ENCODE measurements at places on chromosomes 6 and 20.

DNA sequence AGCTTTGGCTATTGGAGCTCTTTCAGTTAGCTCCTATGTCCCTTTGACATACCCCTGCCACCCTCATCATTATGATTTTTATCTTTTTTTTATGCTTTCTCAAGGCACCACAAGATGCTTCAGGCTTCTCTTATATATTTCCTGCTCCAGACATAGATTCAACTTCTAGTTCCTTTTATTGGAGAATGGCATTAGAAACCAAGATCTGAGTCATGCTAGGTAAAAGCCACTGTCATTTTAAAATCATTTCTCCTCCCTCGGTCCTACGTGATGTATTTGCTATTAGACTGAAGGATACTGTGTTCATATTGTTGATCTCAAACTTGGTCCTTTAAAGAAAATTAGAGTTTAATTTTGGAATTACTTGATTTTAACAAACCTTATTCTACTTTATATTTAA lies 8.3 kb downstream of the TENT5A start:
- no peak for DNase-seq

- no peak for DNase-seq
These were observed 10.8 kb downstream of the SERAC1 start for GRCh38 chr6:158157064-158157764.

DNA sequence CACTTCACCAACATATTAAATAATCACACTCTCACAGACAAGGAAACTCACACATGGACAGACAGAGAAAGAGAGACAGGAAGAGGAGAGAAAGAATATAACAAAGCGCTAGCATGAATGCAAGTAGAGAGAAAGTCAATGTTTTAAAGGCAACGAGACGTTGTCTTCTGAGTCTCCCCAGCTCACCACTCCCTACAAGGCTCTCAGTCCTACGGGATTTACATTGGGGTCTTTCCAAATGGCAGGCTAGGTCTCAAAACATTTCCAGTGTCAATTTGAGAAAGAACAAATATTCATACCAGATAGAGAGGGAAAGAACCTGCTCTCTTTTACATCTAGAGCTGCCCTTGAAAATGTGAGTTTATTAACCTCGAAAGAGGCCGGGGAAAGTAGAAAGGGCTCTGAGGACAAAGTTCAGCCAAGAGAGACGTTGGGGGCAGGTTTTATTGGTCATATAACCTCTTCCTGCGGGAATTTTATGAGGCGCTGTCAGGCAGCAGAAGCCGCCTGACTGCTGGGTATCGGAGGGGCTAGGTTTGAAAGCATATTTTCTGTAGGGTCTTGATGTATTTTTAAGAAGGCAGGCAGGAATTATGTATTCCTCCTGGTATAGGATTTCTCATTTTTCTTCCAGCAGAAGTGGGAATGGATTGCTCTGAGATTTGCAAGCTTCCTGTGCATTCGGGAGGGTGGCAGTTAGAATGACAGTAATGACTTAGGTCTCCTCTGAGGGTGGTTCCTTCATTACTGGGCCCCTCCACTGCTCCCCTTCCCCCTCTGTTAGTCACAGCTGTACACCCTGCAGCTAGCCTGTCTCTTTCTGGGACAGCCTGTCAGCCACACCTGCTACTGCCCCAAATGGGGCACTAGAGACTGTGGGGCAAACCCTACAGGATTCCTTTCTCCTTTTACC lies 34.4 kb upstream of the KIF16B start:
- DNase-seq, result no peak

- DNase-seq, result no peak
These were observed 303.6 kb upstream of the POU3F2 start for GRCh38 chr6:98530732-98531131.

DNA sequence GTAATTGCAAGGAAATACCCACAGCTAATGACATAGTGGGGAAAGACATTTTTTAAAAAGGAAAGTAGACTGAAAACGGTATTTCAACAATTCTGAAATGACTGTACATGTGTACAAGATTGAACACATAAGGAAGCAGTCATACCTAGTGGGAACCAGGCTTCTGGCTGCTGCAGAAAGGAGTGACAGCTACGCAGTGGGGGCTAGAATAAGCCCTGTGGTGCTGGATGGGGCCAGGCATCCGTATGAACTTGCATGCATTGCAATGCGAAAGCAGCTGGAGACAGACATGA lies 54.9 kb upstream of the GPR31 start:
- no peak for DNase-seq

- DNase-seq, result no peak
These were observed 13.3 kb upstream of the PRIM2 start for GRCh38 chr6:57303931-57304681.

GRCh38 chr6:126195625-126196236 lies 144.2 kb upstream of the CENPW start:
- DNase-seq, result no peak

DNA sequence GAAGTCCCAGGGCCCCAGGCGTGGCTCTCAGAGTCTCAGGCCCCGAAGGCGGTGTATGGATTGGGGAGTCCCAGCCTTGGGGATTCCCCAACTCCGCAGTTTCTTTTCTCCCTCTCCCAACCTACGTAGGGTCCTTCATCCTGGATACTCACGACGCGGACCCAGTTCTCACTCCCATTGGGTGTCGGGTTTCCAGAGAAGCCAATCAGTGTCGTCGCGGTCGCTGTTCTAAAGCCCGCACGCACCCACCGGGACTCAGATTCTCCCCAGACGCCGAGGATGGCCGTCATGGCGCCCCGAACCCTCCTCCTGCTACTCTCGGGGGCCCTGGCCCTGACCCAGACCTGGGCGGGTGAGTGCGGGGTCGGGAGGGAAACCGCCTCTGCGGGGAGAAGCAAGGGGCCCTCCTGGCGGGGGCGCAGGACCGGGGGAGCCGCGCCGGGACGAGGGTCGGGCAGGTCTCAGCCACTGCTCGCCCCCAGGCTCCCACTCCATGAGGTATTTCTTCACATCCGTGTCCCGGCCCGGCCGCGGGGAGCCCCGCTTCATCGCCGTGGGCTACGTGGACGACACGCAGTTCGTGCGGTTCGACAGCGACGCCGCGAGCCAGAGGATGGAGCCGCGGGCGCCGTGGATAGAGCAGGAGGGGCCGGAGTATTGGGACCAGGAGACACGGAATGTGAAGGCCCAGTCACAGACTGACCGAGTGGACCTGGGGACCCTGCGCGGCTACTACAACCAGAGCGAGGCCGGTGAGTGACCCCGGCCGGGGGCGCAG lies at the start of gene HLA-A:
Gene HLA-A, plus strand, starts transcription at position 258 of the 778 bp plus-strand sequence. Its CDS starts 22 bp downstream, at position 280.
- peak; percentile 95 for DNase-seq

DNA sequence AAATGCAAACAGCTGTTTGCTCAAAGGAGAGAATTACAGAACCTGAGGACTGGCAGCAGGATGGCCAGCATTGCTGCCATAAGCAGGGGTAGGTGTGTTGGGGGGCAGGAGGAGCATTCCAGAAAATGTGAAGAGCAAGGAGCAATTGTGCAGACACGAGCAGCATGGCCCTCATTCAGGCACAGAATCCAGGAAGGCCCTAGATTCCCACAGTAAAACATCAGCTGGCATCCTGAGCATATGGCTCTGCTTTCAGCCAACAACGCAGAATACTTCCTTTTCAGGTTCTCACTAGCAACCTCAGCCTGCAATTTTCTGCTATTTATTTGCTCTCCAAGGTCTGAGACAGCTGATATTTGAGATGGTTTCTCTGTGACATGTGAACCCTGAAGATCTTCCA lies 243.4 kb upstream of the POU3F2 start:
- DNase-seq, result no peak

DNA sequence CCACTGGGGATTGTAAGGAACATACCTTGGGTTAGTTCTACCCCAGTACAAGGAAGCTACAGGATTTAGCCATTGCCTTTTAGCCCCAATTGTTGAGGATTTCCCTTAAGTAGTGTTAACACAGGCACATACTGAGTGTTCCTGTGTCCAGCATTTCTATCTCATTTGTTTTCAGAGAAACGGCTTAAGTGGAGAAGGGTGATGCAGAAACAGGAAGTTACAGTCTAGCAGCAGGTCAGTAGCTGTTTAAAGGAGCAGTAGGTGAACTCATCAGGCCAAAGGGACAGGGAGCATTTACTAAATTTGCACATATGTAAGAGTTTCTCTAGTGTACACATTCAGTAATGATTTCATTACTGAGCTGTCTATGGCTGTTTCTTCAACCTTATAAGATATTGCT lies 644.2 kb upstream of the GJE1 start:
- DNase-seq, result no peak

- no peak for DNase-seq
These were observed 15.3 kb upstream of the NKAIN2 start for GRCh38 chr6:123788319-123788718.

GRCh38 chr20:33441142-33441955 lies 2.2 kb downstream of the SNTA1 start:
- DNase-seq, result no peak

DNA sequence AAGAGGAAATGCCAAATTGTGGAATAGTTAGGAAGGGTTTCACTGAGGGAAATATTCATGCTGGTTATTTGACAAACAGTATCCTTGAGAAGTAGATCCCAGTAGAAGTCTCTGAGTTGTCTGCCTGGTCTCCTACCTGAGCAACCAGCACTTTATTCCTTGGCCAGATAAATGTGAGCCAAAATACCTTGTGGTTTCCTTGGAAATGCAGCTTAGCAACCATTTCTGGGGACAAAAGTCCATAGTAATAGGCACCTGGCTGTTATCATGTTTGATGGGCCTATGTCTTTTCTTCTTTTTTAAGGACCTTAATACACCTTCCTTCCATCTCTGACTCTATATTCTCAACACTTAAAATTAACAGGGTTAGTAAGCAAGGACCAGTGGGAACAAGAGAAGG lies 217.1 kb upstream of the MARCKS start:
- no peak for DNase-seq

- DNase-seq, result no peak
These were observed 45.9 kb upstream of the FRMD1 start for GRCh38 chr6:168124921-168125320.

- DNase-seq, result no peak
These were observed 133.0 kb downstream of the JARID2 start for GRCh38 chr6:15378866-15379265.

DNA sequence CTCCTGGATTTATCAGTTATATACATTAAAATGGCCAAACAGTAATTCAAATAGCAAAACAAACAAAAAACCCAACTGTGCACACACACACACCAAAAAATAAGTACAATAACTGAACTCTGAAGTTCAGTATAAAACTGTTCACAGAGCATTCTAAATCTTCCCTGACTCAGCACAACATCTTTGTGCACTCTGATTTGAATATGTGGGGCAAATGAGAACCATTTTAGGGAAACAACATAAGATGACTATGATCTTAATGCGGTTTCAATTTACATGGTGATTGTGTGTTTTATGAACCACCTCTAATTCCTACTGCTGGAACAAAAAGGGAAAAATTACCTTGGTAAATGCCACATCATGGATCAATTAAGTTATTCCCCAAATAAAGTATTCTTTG lies 41.7 kb downstream of the PLAGL1 start:
- DNase-seq, result no peak

GRCh38 chr6:75609639-75610590 lies 8.2 kb downstream of the SENP6 start:
- no peak for DNase-seq

DNA sequence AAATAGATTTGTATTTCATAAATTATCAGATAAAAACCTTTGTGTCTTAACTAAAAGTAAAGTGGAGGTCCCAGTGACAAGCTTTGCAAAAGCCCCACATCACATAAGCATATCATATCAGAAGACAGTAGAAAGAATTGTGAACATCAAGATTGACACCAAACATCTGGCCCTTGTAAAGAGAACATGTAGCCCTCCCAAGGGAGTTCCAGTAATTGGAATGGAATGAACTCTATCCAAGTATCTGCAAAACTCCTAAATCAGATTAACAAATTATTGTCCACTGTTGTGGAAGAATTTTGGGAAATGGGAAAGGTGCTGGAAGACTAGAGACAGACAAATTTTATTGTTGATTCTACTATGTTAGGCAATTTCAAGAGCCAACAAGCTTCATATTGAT lies 268.8 kb downstream of the KCNQ5 start:
- DNase-seq, result no peak

GRCh38 chr20:57922706-57923105 lies 212.9 kb upstream of the PMEPA1 start:
- no peak for DNase-seq

- DNase-seq, result no peak
These were observed 7.3 kb downstream of the ZC3H12D start for GRCh38 chr6:149477544-149477943.

DNA sequence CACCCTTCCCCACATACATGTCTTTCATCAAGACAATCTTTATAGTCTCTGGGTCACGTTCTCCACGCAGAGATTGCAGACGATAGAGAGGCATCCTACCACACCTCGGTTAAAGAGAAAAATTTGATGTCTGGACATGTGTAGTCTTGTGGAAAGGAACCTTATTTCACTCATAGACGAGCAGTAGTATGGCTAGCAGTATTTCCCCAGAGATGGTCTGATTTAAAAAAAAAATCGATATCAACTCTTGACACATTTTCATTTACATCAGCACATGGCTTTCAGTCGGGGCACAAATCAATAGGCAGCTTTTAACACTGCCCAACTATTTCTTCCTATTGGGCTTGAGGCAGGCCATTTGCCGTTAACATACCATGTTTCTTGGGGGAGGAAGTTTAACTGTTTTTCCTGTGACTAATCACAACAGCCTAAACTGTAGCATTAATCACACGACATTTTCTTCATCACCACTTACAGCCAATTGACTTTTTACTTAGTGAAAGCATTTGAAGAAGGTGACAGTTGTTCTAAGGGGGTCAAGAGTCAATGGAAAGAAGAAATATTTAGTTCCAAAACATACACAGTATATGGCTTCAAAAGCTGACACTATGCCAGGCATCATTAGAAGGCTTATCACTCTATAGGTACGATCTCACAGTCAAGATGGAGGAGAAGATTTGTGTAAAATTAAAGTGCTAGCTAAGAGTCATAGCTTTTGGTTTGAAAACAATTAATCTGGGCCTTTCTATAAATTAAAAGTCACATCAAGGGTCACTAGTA lies 129.5 kb upstream of the HDAC2 start:
- DNase-seq, result no peak

- no peak for DNase-seq
These were observed 32.3 kb upstream of the SULF2 start for GRCh38 chr20:47817573-47817972.

- no peak for DNase-seq
These were observed 140 bp downstream of the ADA start for GRCh38 chr20:44651434-44651683.

DNA sequence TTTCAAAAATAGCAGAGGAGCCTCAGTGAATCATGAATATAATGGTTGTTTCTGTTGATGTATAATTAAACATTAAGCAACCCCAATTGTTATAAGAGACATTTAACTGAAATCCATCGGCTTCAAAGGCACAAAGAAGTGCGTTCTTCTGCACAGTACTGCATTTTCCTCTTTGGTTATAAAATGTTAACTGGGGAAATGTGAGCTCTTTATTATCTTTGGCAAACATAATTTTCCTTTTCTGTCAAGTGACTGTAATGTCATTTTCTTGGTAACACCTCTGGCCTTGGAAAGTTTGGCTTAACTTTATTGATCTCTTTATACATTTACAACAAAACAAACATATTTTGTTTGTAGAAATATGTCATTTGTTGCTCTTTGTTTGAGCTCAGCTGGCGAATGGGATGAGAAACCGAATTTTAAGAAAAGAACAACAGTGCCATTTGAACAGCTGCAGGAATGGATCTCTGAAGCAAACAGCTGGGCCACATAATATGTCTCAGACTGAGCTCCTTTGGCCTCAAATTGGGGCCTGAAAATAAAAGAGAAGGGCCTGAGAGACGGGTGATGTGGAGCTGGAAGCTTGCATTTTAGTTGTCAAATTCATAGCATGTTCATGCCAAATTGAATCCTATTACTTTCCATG lies 427.0 kb upstream of the SPTLC3 start:
- DNase-seq, result no peak

GRCh38 chr6:144234399-144234798 lies 50.7 kb upstream of the UTRN start:
- no peak for DNase-seq

GRCh38 chr20:60219984-60220562 lies 261.9 kb downstream of the CDH26 start:
- no peak for DNase-seq
